ENCODE measurements at places on chromosomes 7 and 10.

DNA sequence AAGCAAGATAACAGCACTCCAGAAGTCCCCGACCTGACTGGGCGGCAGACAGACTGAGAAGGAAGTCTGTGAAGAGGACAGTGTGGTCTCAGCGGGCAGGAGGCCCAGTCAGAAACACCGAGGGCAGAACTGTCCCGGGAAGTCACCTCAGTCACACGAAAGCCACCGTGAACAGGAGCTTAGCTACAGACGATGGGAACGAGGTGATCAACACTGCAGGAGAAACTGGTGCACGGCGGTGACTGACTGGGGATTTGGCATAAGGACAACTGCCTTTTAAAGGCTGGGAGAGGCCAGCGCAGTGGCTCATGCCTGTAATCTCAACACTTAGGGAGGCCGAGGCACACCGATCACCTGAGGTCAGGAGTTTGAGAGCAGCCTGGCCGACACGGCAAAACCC is 217.8 kb downstream of the PTPRN2 start:
- DNase-seq, result no peak

- no peak for DNase-seq
Observed at GRCh38 chr10:80196270-80196949, 8.9 kb downstream of the ANXA11 start.

DNA sequence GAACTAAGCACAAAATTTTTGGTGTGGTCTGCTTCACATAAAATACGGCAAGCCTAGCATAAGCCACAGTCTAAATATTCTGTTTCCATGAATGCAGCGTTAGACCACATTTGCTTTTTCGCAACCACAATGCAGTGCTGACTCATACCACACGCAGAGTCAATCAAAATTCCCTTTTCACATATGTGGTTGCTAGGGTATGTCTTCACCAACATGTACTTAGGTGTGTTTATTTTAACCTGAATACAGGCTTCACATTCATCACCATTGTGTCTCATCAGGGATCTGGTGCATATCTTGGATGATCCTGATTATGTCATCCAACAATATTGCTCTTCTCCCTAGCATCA is 90.8 kb downstream of the CHN2 start:
- DNase-seq, result no peak

DNA sequence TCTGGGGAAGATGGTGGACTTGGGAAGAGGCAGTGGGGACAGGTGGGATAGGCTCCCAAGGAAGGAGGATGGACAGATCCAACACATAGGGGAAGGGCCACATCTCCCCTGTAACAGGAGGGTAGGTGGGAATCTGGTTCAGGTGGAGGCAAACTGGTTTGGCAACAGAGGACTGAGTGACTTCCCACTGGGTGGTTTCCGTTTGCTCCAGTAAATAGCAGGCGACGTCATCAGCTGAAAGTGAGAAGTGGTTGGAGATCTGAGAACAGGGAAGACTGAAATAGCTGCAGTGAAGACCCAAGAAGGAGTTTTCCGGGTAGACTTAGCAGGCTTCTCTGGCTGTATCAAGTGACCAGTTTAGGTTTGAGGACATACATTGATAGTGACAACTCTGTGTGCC is 504.4 kb downstream of the GALNT17 start:
- no peak for DNase-seq

- DNase-seq, result no peak
Observed at GRCh38 chr7:155073922-155074321, 3.8 kb downstream of the HTR5A start.

- peak; percentile 29 for DNase-seq
Observed at GRCh38 chr10:86300931-86301830, 65.4 kb downstream of the GRID1 start.

DNA sequence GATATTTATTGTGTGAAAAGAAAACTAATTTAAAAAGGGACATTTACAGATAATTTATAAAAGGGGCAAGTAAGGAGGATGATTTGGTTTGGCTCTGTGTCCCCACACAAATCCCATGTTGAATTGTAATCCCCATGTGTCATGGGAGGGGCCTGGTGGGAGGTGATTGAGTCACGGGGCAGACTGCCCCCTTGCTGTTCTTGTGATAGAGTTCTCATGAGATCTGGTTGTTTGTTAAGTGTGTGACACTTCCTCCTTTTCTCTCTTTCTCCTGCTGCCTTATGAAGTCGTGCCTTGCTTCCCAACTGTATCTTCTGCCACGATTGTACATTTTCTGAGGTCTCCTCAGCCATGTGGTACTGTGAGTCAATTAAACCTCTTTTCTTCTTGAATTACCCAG is 171.0 kb upstream of the SEMA3E start:
- DNase-seq, result no peak

GRCh38 chr7:80900583-80901576 is 18.0 kb downstream of the SEMA3C start:
- no peak for DNase-seq

DNA sequence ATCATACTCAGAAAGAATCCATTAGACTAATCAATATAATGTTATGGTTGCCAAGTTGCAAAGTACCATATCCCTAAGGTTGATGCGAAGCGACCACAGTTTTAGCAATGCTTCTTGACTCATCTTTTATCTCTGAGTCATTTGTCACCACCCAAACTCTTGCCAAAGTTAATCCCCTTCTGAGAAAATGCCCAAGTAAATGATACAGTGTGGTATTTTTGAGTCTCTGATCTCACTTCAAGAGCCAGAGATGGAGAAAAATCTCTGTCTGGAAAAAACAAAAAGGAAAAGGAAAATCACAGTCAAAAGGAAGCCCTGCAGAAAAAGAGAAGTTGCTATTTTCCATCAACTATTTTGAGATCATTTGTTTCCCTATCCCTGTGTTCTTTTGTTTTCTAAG is 26.7 kb upstream of the OTUD1 start:
- no peak for DNase-seq

GRCh38 chr10:121326905-121327304 is 271.3 kb downstream of the FGFR2 start:
- DNase-seq, result no peak

Data from RWPE2 (cell line).